ENCODE measurements at places on chromosomes 7 and 10. TPM values are rescaled to one million over a fixed set of nuclear protein-coding genes. Genes with fewer than 3 reads are reported as not detected.

- DNase-seq = no peak
Measured at GRCh38 chr7:100079024-100079560, 2.4 kb downstream of the ZNF3 start.

The TBX20 gene
- not detected for total RNA-seq

- no peak for DNase-seq
Measured at GRCh38 chr10:23514321-23514720, 75.4 kb downstream of the OTUD1 start.

DNA sequence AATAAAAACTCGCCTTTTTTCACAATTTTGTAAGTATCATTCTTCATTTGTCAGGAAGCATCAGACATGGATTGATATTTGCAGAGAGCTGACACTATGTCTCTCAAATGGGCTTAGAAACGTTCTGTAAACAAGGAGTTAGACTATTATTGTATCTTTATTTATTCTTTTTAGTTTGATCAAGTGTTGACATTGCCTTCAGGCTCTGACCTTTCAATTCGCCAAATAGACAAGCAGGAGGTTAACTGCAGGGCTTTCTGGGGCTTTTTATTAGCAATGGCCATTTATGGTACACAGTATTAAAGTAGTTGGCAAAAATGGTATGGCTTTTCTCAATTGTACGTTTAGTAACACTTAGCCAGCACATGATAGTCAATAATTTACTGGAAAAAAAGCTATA, 221.7 kb downstream of the ZWINT start:
- no peak for DNase-seq

The CC2D2B gene
- not detected for total RNA-seq
